Left kidney (tissue), 8 donors: ENCODE measurements at places on chromosomes 2 and 18. TPM values are rescaled to one million over a fixed set of nuclear protein-coding genes. Genes with fewer than 3 reads are reported as not detected.

GRCh38 chr2:30098266-30099005 is 48.4 kb upstream of the YPEL5 start:
- DNase-seq, result no peak

GRCh38 chr2:2571301-2572150 is 240.5 kb upstream of the MYT1L start:
- DNase-seq, result no peak

Gene PSD4
- polyA plus RNA-seq, result 10.0 TPM

Gene COL3A1
- polyA plus RNA-seq, result 914 TPM

DNA sequence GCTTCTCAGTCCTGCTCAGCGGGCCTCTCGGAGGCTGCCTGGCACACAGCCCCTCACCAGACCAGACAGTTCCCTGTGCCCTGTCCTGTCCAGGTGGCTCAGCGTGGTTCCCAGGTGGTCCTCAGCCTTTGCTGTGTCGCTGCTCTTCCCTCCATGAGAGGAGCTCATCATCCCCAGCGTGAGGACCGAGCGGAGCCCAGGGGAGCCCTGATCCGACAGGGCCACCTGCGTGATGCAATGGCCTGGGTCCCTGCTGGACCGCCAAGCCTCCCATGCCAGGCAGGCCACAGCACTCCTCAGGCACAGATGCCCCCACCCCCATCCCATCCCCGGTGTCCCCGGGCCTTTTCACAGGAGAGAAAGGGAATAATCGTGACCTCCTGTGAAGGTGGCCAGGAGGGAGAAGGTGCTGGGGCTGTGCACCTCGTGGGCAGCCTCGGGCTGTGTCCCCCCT is 4.3 kb downstream of the GPC1 start:
- DNase-seq, result no peak

DNA sequence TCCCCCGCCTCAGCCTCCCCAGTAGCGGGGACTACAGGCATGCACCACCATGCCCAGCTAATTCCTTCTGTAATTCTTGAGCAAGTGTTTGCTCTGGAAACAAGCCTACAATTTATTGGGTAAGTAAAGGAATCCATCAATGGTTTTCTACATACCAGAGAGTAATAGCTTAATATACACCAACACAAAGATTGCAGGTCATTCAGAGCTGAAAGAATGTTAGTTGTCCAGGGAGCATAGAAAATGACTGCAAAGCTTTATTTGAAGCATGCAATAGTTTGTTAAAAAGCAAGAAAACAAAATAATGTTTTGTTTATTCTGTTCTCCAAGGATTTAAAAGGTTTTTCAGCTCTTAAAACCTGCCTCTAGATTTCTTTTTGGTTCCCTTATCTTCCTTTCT is 5.6 kb downstream of the IDH1 start:
- no peak for DNase-seq

Gene UGT1A3
- not detected for polyA plus RNA-seq

Gene LINC00305
- polyA plus RNA-seq, result 3.6 TPM

GRCh38 chr2:219252570-219252899 is 508 bp upstream of the TUBA4B start:
- DNase-seq, result no peak

DNA sequence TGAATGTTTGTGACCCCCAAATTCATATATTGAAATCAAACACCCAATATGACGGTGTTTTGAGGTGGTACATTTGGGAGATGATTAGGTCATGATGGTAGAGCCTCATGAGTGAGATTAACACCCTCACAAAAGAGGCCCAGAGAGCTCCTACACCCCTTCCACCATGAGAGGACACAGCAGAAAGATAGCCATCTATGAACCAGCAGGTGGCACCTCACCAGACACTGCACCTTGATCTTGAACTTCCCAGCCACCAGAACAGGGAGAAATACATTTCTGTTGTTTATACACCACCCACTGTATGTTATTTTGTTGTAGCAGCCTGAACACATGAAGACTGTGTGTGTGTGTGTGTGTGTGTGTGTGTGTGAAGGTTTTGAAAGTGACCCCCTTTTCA is 58.1 kb downstream of the ST3GAL5 start:
- DNase-seq, result no peak

DNA sequence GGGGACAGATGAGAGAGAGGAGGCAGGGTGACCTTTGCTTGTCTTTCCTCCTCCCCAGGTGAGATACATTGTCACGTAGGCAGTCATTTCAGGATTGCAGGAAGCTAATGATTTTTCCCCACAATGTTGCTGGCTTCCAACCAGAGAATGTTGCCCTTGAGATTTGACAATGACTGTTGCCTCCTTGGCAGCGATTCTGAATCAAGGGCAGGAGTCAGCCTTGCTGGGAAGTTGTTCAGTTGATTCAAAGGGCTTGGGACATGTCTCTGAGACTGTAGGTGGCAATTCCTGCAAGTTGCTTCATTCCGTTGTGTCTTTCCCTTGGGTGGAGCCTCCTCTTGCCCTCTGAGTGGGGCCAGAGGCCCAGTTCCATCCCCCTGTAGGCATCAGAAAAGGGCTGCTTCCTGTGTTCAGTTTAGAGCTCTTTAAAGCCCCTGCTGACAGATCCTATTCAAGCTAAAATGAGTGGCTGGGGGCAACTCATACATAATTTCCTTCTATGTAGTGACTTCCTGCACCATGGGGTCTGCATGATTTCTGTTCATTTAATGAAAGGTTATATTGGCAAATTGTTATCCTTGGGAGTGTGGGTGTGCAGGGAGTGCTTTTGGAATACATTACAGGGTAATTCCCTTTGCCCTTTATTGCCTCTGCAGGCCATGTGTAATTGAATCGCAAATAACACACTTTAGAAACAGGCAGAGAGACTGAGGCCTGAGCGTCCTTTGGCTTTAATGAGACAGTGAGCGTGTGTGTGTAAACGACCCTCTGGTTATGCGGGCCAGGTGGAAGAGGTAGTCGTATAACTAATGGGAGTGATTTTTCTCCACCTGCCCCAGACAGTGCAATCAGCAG is 52.4 kb downstream of the GPR39 start:
- DNase-seq, result no peak

DNA sequence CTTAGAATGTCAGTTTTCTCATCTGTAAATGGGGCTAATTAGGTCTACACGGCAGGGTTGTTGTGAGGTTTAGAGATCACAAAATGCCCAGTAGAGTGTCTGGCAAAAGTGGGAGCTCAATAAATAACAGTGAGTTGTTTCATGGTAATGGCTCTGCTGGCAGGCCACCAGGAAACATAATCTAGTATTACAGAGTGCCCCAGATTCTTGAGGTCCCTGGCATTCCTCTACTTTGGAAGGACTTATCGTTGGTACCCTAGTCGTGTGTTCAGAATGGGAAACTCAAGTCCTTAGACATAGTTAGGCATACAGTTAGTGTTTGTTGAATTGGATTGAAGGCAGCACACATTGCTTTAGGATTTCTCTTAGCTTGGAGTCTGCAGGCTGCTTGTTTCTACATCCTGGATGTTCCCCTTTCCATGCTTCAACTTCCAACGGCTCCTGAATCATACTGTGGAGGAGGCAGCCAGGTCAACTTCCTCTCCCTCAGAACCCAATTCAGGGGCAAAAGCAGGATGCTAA is 161.5 kb upstream of the FOSL2 start:
- DNase-seq, result no peak

Gene SERPINB8
- 3.4 TPM for polyA plus RNA-seq

DNA sequence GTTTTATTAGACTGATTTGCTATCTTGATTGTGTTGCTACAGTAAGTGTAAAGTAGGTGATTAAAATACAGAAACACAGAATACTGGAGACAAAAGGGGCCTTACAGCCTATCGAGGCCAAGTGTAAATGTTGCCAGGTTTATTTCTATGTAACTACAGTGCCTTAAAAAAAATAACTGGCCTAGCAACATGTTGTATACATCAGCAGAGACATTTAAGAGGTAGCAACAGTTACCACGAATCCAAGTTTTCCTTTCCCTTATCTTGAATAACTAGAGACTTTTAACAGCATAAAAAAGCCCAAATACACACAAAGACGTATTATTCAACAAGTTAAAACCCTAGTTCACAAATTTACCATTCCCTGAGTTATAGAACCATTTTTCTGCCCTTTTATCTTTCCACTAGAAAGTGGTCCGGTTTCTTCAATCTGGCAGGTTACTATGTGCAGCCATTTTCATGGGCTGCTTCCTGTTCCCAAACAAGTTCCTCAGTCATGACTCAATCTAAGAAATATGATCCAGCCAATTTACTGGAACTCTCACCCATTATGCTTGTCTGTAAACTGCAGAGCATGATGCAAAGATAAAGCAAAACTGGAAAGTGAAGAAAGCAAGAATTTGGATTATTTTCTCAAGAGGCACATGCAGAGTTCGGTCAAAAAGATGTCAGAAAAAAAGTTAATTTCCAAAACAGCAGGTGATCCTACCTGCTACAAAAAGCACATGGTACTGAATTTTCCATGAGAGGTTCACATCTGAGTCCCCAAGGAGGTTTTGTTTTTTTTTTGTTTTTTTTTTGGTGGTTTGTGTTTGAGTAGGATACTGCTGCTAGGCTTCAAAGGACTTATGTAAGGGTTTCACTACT is 22.2 kb downstream of the NFE2L2 start:
- DNase-seq, result peak; percentile 79

DNA sequence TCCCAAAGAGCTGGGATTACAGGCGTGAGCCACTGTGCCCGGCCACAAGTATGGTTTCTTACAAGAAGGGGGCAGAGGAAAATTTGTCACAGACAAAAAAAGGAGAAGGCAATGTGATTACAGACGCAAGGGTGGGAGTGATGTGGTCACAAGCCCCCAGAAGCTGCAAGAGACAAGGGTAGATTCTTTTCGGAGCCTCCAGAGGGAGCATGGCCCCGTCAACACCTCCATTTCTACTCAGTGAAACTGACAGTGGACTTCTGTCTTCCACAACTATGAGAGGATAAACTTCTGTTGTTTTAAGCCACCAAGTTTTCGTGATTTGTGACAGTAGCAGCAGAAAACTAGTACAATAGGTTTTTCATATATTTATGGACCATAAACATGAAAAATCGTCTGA is 2.1 kb upstream of the TCF7L1 start:
- DNase-seq, result peak; percentile 36

DNA sequence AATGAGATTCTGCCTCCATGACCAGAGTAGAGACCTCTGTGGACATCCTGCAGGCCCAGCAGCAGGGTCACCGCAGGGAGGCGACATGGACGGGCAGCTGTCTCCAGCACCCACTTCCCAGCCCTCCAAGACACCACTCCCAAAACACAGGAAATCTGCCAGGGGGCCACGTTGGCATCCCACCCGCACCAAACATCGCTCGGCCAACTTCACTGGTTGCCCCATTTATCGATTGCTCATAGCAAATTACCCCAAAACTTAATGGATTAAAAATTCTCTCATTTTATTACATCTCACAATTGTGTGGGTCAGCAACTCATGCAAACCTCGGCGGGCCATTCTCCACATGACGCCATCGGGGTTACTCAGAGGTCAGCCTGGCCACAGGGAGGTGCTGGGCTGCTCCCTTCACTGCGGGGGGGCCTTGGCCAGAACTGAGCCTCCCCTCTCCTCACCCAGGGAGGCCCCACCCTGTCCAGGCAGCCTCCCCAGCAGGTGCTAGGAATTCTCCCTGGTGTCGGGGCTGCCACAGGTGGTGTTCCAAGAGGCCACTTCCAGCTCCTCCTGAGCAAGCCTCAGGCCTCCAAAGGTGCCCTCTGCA is 420.7 kb upstream of the MYT1L start:
- no peak for DNase-seq

GRCh38 chr2:134397146-134397896 is 143.4 kb downstream of the MGAT5 start:
- DNase-seq, result no peak

DNA sequence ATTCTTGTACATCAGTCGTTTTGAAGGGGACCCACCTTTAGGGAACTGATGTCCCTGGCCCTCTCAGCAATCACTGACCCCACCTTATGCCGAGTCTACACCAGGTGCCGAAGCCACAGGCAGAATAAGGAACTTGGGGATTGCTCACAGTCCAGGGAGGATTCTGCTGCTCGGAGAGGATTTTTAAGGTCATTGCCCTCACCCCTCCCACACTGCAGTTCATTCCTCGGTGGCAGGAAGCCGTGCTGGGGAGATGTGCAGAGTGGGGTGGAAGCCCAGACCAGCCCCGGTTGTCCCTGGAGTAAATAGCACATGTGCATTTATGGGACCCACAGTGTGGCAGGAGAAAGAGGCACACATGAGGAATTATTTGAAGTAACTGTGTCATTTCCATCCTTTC is 50.4 kb downstream of the PLB1 start:
- DNase-seq, result no peak

DNA sequence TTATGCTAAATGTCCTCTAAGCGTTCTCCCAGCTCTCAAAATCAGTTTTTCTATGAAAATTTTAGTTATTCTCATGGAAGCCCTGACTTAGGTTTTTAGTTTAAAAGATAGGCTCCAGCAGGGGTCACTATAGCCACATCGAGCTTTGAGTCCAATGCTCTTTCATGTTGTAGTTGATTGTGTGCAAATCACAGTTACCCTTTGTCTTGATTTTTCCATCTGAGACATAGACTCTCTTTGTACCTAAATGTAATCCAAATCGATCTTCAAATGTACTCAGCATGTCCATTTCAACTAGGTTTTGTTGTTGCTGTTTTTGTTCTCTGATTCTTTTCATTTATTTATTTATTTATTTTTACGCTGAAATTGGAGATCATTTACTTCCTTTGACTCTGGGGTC is 26.4 kb upstream of the MSTN start:
- peak; percentile 76 for DNase-seq

- DNase-seq, result no peak
These were observed 134.9 kb downstream of the SOX11 start for GRCh38 chr2:5826979-5827655.

Gene CHRNG
- 1.5 TPM for polyA plus RNA-seq

Gene CFAP65
- 0.28 TPM for polyA plus RNA-seq

DNA sequence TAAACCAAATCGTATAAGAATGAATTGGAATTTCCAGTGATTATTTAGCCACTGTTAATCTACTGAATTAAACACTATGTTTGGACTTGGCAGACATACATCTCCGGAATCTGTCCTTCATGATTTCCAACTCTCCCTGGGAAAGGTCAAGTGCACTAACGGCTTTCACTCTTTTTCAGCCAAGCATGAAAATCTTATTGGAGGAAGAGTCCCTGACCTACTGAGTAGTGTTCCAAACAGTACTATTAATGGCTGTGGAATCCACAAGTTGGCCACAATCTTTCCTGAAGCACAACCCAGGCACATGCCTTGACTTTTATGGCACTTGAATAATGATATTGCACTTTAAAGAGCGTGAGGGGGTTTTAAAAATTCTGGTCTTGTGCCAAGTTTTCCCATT is 318.9 kb upstream of the RND3 start:
- DNase-seq, result peak; percentile 19
